ENCODE measurements at places on chromosomes 6 and 20.

GRCh38 chr6:24924580-24925356, 11.0 kb downstream of the RIPOR2 start:
- DNase-seq = no peak

GRCh38 chr6:39859025-39859424, 66.8 kb downstream of the DAAM2 start:
- no peak for DNase-seq

- peak; percentile 3 for DNase-seq
Measured at GRCh38 chr6:2081155-2082138, 164.0 kb downstream of the GMDS start.

GRCh38 chr20:19886661-19887288, 128.7 kb downstream of the RIN2 start:
- peak; percentile 39 for DNase-seq

DNA sequence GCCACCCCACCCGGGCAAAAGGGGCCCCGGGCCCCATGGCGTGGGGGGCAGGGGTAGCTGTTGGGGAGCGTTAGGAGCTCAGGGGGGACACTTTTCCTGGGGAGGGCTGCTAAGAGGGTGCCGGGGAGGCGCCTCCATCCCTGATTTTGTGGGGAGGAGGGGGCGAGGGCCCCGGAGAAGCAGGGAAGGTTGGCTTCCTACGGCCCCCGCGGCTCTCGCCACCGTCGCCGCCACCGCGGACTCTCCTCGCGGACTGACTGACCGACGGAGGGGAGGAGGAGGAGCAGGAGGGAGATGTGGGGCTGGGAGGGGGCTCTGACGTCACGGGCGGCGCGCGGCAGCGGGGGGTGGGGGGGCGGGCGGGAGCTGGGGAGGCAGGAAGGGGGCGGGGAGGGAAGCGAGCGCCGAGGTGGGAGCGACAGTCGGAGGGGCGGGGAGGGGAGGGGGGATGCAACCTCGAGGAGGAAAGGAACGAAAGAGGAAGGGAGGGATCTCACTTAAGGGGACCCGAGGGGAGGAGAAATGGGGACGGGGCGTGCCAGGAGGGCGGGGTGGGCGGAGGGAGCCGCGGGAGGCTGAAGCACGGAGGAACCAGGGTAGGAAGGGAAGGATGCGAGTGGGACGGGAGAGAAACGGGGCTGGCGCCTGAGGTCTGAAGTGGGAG, 5.1 kb downstream of the GABBR1 start:
- no peak for DNase-seq

All from substantia nigra (tissue), 51 donors.